ENCODE measurements at places on chromosomes 4 and X.

GRCh38 chr4:30716681-30717207, 3.4 kb upstream of the PCDH7 start:
- no peak overlapping the region for H3K4me3 ChIP-seq
- no peaks in the 10 kb centered on the region for H3K36me3 ChIP-seq
- peak; percentile 72 for DNase-seq
- no peaks in the 10 kb centered on the region for H3K4me1 ChIP-seq
- no peaks in the 10 kb centered on the region for H3K27me3 ChIP-seq

GRCh38 chr4:187016101-187016500, 292.4 kb upstream of the FAT1 start:
- DNase-seq: no peak
- H3K27me3 ChIP-seq: no peaks in the 10 kb centered on the region
- no peaks in the 10 kb centered on the region for H3K4me1 ChIP-seq
- H3K27ac ChIP-seq: no peak overlapping the region
- no peaks in the 10 kb centered on the region for H3K36me3 ChIP-seq
- no peak overlapping the region for H3K4me3 ChIP-seq

DNA sequence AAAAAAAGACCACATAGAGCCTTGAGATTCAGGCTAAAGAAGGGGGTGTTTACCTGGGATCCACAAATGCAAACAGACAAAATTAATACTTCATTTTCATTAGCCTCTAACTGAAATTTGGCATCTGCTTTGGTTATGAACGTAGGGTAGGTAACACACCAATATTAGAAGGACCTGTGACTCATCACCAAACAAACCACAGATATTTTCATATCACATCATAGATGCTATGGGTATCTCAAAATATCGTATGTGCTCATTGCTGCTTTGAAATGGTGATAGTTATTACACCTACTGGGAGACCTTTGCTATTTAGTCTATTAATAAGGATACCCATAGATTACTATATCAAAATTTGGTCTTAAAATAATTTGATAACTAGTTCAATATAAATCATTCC, 180.6 kb upstream of the MAP3K15 start:
- DNase-seq: no peak
- no peaks in the 10 kb centered on the region for H3K36me3 ChIP-seq
- no peak overlapping the region for H3K4me3 ChIP-seq
- no peaks in the 10 kb centered on the region for H3K4me1 ChIP-seq
- peaks cover 19% of the 10 kb centered on the region for H3K27me3 ChIP-seq

DNA sequence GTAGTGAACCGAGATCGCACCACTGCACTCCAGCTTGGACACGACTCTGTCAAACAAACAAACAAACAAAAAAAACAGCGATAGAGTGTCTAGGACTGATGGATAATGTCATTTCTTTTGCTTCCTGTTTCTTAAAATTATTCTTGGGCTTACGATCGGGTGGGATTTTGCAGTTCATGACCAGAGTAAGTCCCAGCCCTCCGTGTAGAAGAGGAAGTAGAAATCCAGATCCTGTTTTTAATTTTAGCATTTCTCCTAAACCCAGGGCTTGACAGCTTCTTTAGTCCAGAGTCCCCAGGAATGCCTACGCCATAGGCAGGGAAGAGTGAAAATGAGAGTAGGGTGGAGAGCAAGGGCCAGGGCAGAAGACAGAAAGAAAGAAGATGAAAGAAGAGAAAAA, 94.3 kb downstream of the HPRT1 start:
- H3K4me1 ChIP-seq: no peaks in the 10 kb centered on the region
- no peaks in the 10 kb centered on the region for H3K36me3 ChIP-seq
- H3K27ac ChIP-seq: no peak overlapping the region
- no peak for DNase-seq

- peak; percentile 23 for DNase-seq
- no peaks in the 10 kb centered on the region for H3K27me3 ChIP-seq
- H3K4me3 ChIP-seq: no peak overlapping the region
- peak overlapping the region; percentile 94 for H3K27ac ChIP-seq
- peaks cover 30% of the 10 kb centered on the region for H3K4me1 ChIP-seq
Observed at GRCh38 chr4:145734576-145735346, 54.8 kb downstream of the C4orf51 start.

DNA sequence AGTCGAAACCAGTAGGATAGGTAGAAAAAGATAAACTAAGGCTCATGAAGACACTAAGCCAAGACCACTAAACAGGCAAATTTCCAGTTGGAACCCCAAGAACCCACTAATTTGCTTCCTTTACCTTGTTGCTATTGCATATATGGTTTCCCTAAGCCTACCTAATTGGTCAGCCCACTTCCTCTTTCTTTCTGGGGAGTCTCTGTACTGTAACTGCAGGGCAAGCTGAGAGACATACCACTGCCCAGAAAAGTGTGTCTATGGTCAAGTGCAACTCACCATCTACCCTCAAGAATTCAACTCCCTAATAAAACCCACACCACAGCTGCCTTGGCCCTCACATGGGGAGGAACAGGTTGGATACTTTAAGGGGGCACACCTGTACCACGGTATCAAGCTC, 28.6 kb downstream of the IDS start:
- no peak overlapping the region for H3K4me3 ChIP-seq
- H3K27ac ChIP-seq: no peak overlapping the region
- no peaks in the 10 kb centered on the region for H3K27me3 ChIP-seq
- no peaks in the 10 kb centered on the region for H3K4me1 ChIP-seq
- H3K36me3 ChIP-seq: no peaks in the 10 kb centered on the region
- no peak for DNase-seq

DNA sequence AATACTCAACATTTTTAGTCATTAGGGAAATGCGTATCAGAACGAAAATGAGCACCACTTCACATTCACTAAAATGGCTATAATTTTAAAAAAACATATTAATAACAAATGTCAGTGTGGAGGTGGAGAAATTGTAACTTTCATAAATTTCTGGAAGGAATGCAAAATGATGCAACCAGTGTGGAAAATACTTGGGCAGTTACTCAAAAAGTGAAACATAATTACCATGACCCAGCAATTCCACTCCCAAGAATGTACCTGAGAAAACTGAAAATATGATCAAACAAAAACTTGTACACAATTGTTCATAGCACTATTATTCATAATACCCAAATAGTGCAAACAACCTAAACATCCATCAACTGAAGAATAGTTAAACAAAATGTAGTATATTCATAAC, 76.1 kb upstream of the FAM241A start:
- H3K36me3 ChIP-seq: no peaks in the 10 kb centered on the region
- H3K27me3 ChIP-seq: no peaks in the 10 kb centered on the region
- H3K27ac ChIP-seq: no peak overlapping the region
- H3K4me3 ChIP-seq: no peak overlapping the region

DNA sequence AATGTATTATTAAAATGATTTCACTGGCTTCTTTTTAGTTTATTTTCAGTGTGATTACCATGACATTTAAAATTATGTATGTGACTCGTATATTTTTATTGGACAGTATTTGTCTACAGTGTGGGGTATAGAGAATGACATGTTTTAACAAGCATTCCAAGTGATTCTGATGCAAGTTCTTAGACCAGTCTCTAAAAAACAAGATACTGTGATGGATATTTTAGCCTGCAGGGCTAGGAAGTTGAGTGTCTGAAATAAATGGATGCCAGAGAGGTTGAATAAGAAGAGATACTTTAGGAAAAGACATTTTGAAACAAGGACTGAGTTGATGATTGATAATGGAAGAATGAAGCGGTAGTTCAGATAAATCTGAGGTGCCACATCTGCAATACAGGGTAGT, 3.5 kb upstream of the MAD2L1 start:
- H3K4me1 ChIP-seq: peaks cover 2% of the 10 kb centered on the region
- no peak overlapping the region for H3K4me3 ChIP-seq
- H3K36me3 ChIP-seq: no peaks in the 10 kb centered on the region
- peak overlapping the region; percentile 9 for H3K27ac ChIP-seq

DNA sequence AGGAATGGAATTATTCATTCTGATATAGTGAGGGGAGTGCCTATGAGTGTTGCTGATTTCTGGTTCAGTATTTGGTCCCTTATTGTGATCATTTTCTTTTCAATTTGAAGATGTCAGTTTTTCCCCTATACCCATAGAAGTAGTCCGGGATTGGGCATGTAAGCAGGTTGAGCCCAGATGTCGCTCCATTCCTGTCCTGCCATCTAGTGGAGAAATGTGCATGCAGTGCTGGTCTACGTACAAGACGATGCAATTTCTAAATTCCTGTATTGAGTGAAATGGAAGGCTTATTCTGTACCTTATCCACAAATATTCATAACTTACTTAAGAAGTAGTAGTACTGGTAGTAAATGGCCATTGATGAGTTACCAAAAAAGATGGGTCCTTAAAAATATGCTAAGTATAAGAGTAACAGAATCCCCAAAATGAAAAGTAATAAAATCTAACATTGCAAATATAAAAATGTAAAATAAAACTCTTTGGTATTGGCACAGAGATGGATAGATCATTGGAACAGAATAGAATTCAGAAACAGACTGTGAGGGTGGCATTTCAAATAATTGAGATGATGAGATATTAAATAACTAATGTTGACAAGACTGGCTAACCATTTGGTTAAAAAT, 60.9 kb downstream of the UGT8 start:
- no peak overlapping the region for H3K4me3 ChIP-seq
- no peaks in the 10 kb centered on the region for H3K4me1 ChIP-seq
- DNase-seq: peak; percentile 79
- H3K27ac ChIP-seq: no peak overlapping the region

DNA sequence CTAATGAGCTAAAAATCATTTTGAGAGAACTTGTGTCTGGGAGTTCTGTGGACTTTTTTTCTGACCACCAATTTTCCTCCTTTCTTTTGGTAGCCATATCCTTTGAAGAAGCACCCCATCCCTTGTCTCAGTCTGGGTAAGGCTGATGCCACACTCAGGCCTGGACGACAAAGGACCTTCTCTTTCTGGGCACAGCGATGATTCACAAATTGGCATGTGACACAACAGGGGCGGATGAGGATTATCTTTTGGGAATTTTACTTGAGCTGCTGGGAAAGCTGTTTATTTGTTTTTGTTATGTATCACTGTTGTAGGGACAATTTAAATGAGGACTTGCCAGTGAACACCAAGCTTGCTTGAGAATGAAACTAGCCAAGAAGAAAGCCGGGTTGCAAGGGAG, 233.4 kb upstream of the HAND2 start:
- no peak for DNase-seq
- no peak overlapping the region for H3K27ac ChIP-seq
- no peaks in the 10 kb centered on the region for H3K36me3 ChIP-seq

DNA sequence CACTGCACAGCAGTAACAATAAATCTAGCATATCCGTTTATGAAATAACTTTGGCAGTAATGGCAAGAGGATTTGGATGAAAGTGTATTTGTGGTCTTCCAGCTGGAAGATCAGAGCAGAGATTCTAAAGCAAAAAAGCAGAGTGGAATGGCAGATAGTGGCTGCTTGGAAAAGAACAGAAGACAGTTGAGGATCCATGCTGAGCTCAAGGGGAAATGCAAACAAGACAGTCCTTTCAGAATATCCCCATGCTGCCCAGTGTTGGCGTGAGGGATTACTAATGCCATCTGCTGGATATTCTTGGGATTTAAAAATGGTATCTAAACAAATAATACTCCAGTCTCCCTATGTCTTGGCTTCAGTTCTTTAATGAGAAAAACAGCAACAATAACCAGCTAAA, 629.1 kb upstream of the ATOH1 start:
- peak; percentile 78 for DNase-seq
- peaks cover 14% of the 10 kb centered on the region for H3K4me1 ChIP-seq
- no peaks in the 10 kb centered on the region for H3K27me3 ChIP-seq
- H3K4me3 ChIP-seq: no peak overlapping the region
- no peaks in the 10 kb centered on the region for H3K36me3 ChIP-seq
- H3K27ac ChIP-seq: no peak overlapping the region

Data from lung (tissue), 17 donors.